Renal cortical epithelial cell (primary cell): ENCODE measurements at places on chromosomes 2 and 18. TPM values are rescaled to one million over a fixed set of nuclear protein-coding genes. Genes with fewer than 3 reads are reported as not detected.
A peak's percentile ranks its signal among the peaks of the same experiment; 100 is the strongest.

Gene ANKRD62
- not detected in 2 replicates for total RNA-seq

Gene LYPD6
- 1.6 and 5.6 TPM in 2 replicates for total RNA-seq

DNA sequence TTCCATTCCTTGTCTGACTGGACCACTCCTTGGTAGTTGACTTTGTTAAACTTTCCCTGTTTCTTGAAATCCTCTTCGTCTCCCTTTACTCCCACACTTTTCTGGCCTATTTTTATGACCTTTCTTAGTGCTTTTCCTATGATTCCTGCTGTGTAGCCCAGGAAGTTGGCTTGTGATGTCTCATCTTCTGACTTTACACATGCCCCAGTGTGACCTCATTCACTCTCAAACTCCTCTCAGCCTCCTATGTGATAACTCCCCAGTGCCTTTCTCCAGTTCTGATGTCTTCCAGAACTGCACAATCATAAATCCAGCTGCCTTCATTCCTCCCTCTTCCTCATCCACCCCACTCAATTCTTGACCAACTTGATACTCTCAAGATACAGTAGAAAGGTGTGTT lies 407.6 kb downstream of the TGIF1 start:
- peak; percentile 69 for DNase-seq

DNA sequence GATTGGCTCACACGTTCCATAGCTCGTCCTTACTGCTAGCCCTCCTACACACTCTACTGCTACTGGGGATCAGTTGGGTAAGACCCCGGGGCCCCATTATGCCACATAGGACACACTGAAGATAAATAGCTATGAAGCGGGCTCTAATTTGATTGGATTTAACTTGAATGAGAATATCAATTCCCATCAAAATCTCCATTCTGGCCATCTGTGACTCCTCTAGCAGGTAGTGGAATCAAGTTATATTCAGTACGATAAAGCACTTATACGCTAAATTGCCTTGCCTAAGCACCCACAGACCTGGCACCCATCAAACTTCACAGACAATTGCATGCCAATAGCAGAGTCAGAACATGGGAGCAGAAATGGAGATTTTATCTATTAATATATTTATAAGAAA lies 39.8 kb downstream of the CCDC68 start:
- DNase-seq, result no peak

DNA sequence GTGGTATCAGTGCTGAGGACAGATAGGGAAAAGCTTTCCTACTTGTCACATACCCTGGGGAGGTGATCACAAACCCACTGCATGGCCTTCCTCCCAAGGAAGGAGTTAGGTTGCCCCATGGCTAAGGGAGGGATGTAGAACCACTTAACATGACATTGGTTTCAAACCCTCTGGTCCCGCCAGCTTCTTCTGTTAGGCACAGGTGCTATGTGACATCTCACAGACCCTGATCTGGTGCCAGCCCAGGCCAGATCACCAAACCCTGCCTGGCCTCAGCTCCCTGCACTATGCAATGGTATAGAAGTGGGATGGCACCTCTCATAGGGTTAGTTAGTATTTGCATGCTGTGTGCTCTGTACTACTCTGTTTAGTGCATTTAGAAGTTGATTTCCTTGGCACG lies 58.0 kb downstream of the TCF7L1 start:
- no peak for DNase-seq

DNA sequence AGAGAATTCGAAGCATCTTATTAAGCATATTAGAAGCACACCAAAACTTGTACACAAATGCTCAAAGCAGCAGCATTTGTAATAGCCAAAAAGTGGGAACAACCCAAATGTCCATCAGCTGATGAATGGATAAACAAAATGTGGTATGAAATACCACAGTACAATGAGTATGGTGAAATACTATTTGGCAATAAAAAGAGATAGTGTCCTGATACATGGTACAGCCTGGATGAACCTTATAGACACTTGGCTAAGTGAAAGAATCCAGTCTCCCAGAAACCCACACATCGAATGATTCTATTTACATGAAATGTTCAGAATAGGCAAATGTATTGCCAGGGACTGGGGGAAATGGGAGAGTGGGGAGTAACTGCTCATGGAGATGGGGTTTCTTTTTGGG lies 3.0 kb downstream of the SPATA3 start:
- DNase-seq, result no peak
